Epithelial cell of esophagus (primary cell): ENCODE measurements at places on chromosomes 1 and 21.

DNA sequence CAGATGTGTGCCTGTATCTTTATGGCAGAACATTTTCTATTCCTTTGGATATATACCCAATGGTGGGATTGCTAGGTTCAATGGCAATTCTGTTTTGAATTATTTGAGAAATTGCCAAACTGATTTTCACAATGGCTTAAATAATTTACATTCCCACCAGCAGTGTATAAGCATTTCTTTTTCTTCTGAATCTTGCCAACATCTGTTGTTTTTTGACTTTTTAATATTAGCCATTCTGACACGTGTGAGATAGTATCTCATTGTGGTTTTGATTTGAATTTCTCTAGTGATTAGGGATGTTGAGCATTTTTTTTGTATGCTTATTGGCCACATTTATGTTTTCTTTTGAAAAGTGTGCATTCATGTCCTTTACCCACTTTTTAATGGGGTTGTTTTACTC is 864.3 kb upstream of the ADAMTS5 start:
- DNase-seq, result no peak

DNA sequence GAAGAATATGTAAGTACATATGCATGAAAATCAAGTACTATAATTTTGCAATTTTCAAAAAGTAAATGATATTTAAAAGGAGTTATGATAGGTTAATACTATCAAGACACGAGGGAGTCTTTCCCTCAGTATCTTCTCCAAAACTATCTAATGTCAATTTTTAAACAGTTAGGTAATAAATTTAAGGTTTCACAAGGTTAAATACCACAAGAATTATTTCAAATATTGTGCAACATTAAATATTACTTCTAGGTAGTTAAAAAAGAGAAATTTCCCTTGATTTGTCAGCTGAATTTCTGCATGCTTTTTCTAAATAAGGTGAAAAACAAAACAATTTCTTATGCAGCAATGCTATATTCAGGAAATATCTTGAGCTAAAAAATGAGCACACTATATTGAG is 3.5 kb downstream of the CFHR5 start:
- no peak for DNase-seq

GRCh38 chr1:2049225-2049717 is 940 bp upstream of the PRKCZ start:
- peak; percentile 51 for DNase-seq

- DNase-seq, result peak; percentile 97
Measured at GRCh38 chr1:237932816-237933215, 42.1 kb upstream of the ZP4 start.

DNA sequence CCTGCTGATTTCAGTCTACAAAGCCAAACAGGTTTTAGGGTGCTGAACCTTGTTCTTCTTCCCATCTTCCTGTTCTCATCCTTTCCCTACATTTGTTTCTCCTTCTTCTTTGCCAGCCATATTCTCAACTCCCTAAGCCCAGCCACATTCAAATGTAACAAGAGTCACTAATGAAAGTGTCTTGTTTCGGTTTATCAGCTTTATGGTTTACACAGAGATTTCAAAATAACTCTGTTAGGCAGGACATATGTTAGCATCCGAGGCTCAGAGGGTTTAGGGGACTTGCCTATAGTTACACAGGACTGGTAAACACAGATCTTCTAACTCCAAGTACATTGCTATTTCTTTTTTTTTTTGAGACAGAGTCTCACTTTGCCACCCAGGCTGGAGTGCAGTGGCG is 61.3 kb downstream of the NDUFS5 start:
- no peak for DNase-seq

GRCh38 chr1:244664353-244664752 is 11.4 kb downstream of the DESI2 start:
- no peak for DNase-seq

DNA sequence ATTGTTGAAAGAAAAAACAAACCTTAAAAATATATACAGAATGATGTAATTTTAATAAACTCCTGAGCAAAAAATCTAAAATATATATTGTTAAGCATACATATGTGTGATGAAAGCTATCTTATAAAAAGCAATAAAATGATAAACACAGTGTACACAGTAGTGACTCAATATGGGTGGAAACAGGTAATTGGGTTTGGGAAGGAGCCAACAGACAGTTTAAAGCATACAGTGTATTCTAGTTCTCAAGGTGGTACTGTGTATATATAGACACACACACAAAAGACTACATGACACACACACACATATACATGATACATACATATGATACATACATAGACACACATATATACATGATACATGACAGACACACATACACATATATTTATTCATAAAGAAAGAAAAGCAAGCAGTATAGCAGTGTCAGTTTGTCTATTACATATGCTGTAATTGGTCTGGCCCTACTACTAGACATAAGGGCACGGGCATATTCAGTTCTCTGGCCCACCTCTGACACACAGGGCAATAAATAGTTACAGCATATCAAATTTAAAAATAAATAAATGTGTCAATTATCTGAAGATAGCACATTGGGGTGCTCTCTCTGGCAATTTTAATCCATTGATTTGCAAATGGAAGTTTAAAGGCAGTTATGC is 330.2 kb downstream of the S1PR1 start:
- no peak for DNase-seq

DNA sequence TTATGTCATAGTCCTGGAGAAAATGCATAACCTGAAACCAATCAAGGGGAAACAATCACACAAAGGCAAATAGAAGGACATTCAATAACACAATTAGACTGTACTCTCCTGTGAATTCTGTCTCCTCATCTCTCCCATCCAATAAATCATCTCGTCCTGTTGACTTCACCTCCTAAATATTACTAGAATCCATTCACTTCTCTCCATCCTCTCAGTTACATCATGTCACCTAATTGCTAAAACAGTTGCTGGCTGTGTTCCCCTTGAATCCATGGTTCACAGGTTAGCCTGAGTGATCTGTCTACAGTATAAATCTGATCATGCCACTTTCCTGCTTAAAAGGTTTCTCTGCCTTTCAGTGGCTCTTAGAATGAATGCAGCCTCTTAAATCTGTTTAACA is 220.2 kb downstream of the TGFB2 start:
- no peak for DNase-seq

- no peak for DNase-seq
Measured at GRCh38 chr1:161298116-161298515, 11.7 kb downstream of the MPZ start.

DNA sequence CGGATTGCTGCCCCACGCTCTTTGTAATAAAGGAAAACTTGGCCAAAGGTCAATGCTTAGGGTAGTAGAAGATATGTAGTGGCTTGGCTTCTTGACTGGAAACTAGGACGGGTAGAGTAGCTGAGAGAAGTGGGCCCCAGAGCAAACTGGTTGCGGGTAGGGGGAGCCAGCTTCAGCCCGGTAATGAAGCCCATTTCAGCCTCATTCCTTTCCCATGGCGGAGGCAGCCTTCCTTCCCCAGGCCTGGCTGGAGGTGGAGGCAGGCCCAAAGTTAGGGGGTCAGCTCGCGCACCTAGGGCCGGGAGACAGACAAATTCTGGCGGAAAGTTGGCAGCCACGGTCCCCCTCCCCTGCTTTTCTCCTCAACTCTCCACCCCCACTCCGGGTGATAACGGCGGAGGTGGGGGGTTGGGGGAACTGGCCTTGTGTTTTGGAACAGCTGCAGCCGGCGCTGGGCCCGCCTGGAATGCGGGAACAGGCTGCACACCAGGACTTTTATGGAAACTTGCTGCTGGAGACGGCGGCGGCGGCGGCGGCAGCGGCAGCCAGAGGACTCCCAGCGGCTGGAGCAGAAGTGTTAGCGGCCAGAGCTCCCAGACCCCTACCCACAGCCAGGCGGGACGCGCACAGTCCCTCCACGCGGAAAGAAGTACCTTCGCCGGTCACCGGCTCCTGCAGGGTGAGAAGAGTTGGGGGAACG is at the start of gene NEXN:
NEXN (plus strand) TSS at position 544 of the 700 bp plus-strand sequence. CDS start 27,483 bp downstream, outside the sequence.
- peak; percentile 52 for DNase-seq

- no peak for DNase-seq
Measured at GRCh38 chr21:16468184-16468583, 738.4 kb downstream of the USP25 start.

- peak; percentile 93 for DNase-seq
Measured at GRCh38 chr1:211928290-211928801, 97.8 kb upstream of the LPGAT1 start.

DNA sequence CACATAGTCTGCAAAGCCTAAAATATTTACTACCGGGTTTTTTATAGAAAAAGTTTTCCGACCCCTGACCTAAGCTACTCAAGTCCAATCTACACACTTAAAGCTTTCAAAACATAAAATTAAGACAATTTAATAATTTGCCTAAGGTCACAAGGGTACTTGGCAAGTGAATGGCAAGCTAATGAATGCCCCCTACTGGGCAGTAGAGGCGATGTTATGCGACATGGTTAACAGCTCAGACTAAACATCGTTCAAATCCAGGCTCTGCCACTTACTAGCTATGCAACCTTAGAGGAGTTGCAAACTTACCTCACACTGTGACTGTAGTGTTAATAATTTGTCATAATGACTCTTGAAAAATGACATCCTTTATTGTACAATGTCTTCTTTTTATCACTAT is 317.2 kb upstream of the NFIA start:
- peak; percentile 71 for DNase-seq

- no peak for DNase-seq
Measured at GRCh38 chr1:230350208-230350921, 75.8 kb downstream of the PGBD5 start.

DNA sequence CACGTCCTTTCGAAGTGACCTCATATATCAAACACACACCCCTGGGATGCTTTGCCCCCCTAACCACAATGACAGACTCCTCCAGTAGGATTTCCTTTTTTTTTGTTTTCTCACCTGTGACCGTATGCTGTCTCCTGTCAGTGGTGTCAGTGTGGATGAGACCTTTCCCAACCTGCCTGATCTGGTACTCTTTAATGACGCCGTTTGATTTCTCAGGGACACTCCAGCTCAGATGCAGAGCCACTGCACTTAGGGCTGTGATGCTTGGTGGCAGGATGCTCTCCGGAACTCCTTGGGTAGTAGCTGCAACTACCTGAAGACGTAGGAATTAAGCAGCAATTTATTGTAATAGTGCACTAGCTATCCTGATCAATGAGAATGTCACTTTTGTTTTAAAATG is 212.6 kb downstream of the KCTD3 start:
- no peak for DNase-seq

DNA sequence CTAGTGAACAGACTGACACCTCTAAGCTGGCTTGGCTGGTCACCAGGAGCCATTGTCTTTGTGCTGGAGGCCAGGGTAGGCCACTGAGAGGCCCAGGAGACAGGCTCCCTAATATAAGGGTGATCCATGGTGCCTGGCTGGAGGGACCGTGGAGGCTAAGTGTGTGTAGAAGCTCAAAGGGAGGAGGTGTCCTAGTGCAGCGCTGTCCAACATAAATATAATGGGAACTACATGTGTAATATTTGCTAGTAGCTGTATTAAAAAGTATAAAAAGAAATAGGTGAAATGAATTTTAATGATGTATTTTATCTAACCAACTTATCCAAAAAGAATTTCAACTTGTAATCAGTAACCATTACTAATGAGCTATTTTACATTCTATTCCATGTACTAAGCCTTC is 35.0 kb downstream of the SOX13 start:
- no peak for DNase-seq

- peak; percentile 33 for DNase-seq
Measured at GRCh38 chr1:119431836-119432235, 16.9 kb downstream of the HSD3B2 start.

DNA sequence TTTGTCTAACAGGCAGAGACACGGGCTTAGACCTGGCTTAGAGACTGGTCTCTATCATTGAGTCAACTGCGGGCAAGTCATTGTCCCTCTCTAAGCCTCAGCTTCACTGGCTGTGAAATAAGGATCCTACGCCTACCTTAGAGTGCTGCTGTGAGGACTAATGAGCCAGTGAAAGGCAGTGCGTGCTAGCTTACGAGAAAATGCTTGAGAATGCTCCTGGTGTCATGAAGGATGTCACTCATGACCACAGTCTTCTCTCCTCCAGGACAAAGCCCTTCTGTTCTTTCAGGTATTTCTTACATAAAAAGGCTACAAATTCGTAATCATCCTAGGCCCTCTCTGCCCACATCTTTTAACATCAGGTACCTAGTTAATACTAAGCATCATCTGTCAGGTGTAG is 16.5 kb upstream of the A3GALT2 start:
- DNase-seq, result no peak

GRCh38 chr21:41227357-41228005 is 59.5 kb downstream of the BACE2 start:
- DNase-seq, result no peak

GRCh38 chr1:145994391-145995120 is 1.8 kb downstream of the TXNIP start:
- DNase-seq, result peak; percentile 49

GRCh38 chr21:31052489-31053142 is 14.3 kb upstream of the KRTAP19-8 start:
- DNase-seq, result no peak

DNA sequence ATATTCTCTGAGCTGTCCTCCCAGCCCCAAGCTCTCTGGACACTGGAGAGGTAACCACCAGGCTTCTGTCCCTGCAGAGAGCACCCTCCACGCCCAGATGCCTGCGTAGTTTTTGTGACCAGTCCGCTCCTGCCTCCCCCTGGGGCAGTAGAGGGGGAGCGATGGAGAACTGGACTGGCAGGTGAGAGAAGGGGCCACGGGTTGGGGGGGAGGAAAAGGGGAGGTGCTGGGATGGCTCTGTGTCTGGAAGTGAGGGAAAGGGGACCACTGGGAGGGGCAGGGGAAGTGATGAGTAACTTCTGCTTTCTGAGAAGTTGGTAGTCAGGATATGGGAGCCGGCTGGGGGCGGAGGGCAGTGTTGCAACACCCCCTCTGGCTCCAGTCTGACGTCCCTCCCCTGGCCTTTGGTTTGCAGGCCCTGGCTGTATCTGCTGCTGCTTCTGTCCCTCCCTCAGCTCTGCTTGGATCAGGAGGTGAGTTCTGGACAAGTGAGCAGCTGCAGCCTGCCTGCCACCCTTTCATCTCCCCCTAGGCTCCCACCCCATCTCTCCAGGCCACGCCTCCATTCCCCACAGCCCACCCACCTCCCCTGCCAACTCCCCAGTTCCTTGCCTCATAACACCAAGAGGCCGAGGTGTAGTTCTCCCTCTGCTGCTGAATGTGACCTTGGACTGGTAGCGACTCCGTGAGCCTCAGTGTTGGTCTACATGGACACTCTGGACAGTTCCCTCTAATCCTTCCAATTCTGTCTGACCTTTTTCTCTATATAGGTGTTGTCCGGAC is 3.1 kb downstream of the ADAMTSL4 start:
- peak; percentile 92 for DNase-seq

GRCh38 chr1:150281758-150282557 is at the start of gene CIART:
Gene CIART (plus strand): TSS chr1:150282554. CDS start chr1:150283268, 714 bp downstream.
- peak; percentile 100 for DNase-seq
